Uterus (tissue), 4 donors: ENCODE measurements at places on chromosomes 3 and 15.

- H3K4me1 ChIP-seq, result no peaks in the 10 kb centered on the region
- no peak overlapping the region for H3K27ac ChIP-seq
- H3K27me3 ChIP-seq, result no peaks in the 10 kb centered on the region
- no peaks in the 10 kb centered on the region for H3K36me3 ChIP-seq
- no peak for DNase-seq
These were observed 14.6 kb downstream of the PCNP start for GRCh38 chr3:101588616-101589015.

- DNase-seq, result no peak
- no peak overlapping the region for H3K4me3 ChIP-seq
- no peaks in the 10 kb centered on the region for H3K27me3 ChIP-seq
- no peak overlapping the region for H3K27ac ChIP-seq
These were observed 75.1 kb downstream of the MYO9A start for GRCh38 chr15:72042865-72043264.

- no peak for DNase-seq
- H3K36me3 ChIP-seq, result no peaks in the 10 kb centered on the region
- H3K4me1 ChIP-seq, result no peaks in the 10 kb centered on the region
- no peak overlapping the region for H3K4me3 ChIP-seq
- H3K27ac ChIP-seq, result peak overlapping the region; percentile 23
These were observed 86.1 kb downstream of the CGNL1 start for GRCh38 chr15:57462381-57462780.

GRCh38 chr3:125280668-125281361, 68.3 kb upstream of the SLC12A8 start:
- no peak overlapping the region for H3K4me3 ChIP-seq
- H3K27me3 ChIP-seq, result no peaks in the 10 kb centered on the region
- DNase-seq, result no peak
- H3K4me1 ChIP-seq, result no peaks in the 10 kb centered on the region
- no peaks in the 10 kb centered on the region for H3K36me3 ChIP-seq
- H3K27ac ChIP-seq, result no peak overlapping the region

DNA sequence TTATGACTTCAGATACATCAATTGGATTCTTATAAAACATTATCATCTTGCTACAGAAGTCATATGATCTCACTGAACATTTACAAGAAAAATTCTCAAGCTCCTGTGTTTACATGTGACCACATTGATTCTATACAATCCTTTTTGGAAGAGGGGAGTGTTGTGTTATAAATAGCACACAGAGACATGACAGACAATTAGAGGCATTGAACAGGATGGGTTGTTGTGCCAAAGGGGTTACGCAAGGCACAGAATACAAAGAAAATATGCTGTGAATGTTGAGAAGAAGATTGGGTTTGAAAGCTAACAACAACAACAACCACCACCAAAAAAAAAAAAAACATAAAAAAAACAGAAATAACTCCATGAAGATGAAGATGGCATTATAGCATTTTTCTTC, 32.5 kb upstream of the TBL1XR1 start:
- DNase-seq, result no peak
- no peak overlapping the region for H3K4me3 ChIP-seq
- H3K27me3 ChIP-seq, result no peaks in the 10 kb centered on the region
- no peaks in the 10 kb centered on the region for H3K36me3 ChIP-seq

GRCh38 chr3:64578062-64578770, 109.6 kb downstream of the ADAMTS9 start:
- H3K27ac ChIP-seq, result no peak overlapping the region
- H3K4me1 ChIP-seq, result no peaks in the 10 kb centered on the region
- no peaks in the 10 kb centered on the region for H3K36me3 ChIP-seq
- no peak for DNase-seq

GRCh38 chr15:74780523-74781430, 1.1 kb upstream of the CSK start:
- no peak overlapping the region for H3K4me3 ChIP-seq
- H3K27ac ChIP-seq, result peak overlapping the region; percentile 89
- no peaks in the 10 kb centered on the region for H3K36me3 ChIP-seq
- no peak for DNase-seq

- no peak overlapping the region for H3K27ac ChIP-seq
- H3K4me1 ChIP-seq, result no peaks in the 10 kb centered on the region
- H3K36me3 ChIP-seq, result no peaks in the 10 kb centered on the region
- no peak overlapping the region for H3K4me3 ChIP-seq
- H3K27me3 ChIP-seq, result no peaks in the 10 kb centered on the region
These were observed 42.1 kb upstream of the CCDC174 start for GRCh38 chr3:14609506-14609905.

DNA sequence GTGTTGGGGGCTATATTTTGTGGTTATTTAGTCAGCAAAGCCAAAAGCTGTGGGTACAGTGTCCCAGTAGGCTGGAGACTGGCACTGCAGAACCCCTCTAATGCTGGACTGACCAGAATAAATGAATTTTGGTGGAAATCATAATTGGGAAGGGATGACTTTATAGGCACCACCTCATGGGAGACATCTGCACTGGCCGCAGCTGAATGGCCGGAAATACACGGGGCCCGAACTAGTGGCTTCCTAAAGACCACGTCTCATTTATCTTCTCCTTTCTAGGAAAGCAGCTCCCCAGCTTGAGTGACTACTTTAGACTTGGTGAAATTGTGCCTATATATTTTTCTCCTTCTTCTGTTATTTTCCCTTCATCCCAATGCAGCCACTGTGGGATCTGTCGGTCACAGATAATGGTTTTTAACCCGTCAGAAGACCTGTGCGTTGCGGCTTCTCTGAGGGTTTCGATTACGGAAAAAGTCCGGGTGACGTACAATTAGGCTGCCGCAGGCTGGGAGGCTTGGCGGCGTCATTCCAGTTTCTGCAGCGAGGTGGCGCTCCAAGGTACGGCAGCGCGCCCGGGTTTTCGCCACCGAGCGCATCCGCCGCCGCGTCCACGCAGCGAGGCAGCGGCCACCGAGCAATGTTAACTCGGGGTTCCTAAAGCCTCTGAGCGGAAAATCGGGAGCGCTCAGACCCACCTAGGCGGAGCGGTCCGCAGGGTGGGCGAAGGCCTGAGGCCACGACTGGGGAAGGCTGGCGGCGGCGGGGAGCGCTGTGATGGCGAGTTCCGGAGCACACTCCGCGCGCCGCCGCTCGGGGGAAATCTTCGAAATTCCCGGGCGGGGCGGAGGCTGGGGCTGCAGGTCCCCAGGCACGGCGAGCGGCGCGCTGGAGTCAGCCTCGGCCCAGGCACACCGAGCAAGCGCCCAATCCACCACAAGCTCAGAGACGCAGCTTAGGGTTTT, 26.3 kb downstream of the NR2F2 start:
- peak overlapping the region; percentile 68 for H3K4me3 ChIP-seq
- no peaks in the 10 kb centered on the region for H3K36me3 ChIP-seq
- DNase-seq, result peak; percentile 82
- H3K27ac ChIP-seq, result peak overlapping the region; percentile 94

DNA sequence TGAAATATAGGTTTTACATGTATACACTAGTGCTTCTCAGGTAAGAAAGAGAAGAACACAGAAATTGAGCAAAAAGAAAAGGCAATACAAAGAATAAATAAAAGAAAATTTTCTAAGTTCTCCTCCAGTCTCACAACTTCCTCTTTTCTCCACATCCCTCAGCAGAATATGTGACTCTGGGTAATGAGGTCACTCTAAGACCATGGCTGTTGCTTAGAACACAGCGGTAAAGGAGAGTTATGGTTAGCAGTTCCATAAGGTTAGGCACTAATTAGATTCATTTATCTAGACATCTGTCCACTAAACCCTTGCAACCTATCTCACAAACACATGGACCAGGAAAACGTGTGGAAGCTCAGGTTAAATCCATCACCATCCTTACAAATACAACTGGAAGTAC, 47.9 kb downstream of the IGSF11 start:
- DNase-seq, result no peak
- no peak overlapping the region for H3K27ac ChIP-seq
- H3K27me3 ChIP-seq, result no peaks in the 10 kb centered on the region
- no peak overlapping the region for H3K4me3 ChIP-seq

DNA sequence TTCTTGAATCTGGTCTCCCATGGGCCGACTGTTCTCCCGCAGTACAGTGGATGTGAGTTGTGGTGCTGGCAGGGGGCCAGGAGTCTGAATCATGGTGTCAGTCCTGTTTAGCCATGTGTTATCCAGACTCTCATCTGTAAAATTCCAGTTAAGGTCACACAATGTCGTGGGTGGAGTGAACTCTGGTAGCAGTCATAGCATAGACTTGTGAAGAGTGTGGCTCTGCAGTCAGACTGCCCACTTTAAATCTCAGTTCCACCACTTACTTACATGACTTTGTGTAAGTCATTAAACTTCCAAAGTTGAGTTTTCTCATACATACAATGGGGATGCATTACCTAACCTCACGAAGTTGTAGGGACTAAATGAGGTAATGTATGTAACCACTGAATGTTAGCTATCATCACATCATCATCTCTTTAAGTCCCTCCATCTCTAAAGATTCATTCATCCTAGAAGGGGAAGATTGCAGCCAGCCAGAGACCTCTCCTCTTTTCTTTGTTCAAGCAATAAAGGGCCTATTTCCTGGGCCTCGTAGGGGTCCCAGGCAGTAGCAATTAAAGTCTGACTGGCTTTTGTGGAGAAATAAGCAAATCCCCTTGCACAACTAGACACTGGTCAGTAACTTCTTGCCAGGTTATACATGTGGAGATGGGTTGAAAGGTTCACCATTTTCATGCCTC, 93.9 kb downstream of the PCCB start:
- no peaks in the 10 kb centered on the region for H3K27me3 ChIP-seq
- H3K4me1 ChIP-seq, result no peaks in the 10 kb centered on the region
- H3K27ac ChIP-seq, result peak overlapping the region; percentile 21
- H3K36me3 ChIP-seq, result no peaks in the 10 kb centered on the region
- DNase-seq, result peak; percentile 78

- no peak overlapping the region for H3K27ac ChIP-seq
- H3K27me3 ChIP-seq, result no peaks in the 10 kb centered on the region
- H3K4me1 ChIP-seq, result no peaks in the 10 kb centered on the region
These were observed 290.5 kb downstream of the NAALADL2 start for GRCh38 chr3:175149675-175150074.

DNA sequence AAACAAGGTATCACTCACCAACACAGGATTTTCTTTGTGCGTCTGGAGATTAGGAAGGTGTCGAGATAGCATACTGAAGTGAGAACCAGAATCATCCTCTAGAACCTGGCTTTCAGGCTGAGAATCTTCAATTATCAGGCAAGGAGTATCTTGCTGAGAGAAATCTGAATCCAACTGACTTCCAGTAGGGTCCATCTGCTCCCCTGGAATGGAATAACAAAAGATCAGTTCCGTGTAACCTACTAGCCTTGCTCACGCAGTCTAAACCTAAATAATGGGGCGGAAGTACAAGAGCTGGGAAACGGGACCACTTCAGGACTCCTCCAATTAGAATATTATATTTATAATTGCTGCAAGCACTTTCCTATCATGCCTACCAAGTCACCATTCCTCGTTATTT, 690 bp downstream of the TP53BP1 start:
- no peaks in the 10 kb centered on the region for H3K27me3 ChIP-seq
- H3K4me3 ChIP-seq, result peak overlapping the region; percentile 98
- peak overlapping the region; percentile 87 for H3K27ac ChIP-seq
- DNase-seq, result no peak
- no peaks in the 10 kb centered on the region for H3K4me1 ChIP-seq

GRCh38 chr3:192607798-192608197, 119.5 kb downstream of the FGF12 start:
- no peaks in the 10 kb centered on the region for H3K27me3 ChIP-seq
- no peaks in the 10 kb centered on the region for H3K36me3 ChIP-seq
- H3K4me1 ChIP-seq, result no peaks in the 10 kb centered on the region
- no peak overlapping the region for H3K27ac ChIP-seq
- H3K4me3 ChIP-seq, result no peak overlapping the region

- no peak overlapping the region for H3K4me3 ChIP-seq
- DNase-seq, result no peak
- H3K4me1 ChIP-seq, result no peaks in the 10 kb centered on the region
- no peak overlapping the region for H3K27ac ChIP-seq
- H3K36me3 ChIP-seq, result no peaks in the 10 kb centered on the region
These were observed 65.4 kb upstream of the P2RY1 start for GRCh38 chr3:152769523-152769922.

DNA sequence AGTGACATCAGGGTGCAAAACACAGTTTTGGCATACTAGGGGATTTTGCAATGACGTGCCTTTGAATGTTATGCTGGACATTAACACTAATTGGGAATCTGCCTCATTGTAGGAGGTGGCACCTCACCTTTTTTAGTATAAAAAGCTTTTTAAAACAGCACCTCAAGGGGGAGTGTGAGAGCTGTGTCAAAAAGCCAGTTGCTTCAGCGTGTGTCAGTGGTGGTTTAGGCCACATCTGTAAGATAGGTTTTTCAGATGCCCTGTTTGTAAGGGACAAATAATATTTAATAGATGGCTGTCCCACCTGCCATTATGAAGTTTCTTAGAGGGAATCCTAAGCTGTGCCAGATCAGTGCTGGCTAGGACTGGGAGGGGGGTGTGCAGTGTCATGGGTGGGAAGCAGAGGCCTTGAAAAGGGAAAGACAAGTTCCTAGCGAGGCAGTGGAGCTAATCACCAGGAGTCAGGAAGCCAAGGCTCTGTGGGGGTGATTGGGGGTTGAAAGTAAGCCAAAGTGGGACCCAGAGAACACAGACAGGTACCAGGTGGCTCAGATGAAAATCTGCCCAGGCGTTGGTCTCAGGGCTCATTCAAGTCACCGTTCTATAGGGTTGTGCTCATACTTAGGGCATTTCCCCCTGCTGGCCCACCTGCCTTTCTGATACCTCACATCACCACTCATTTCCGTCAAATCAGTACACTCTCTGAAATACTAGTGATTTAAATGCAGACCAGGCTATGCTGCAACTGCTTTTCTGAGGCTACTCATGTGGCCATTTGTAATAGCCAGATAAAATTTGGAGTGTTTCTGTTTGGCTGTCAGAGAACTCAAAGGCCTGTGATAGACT, 120.5 kb downstream of the BBX start:
- H3K4me3 ChIP-seq, result no peak overlapping the region
- H3K27me3 ChIP-seq, result no peaks in the 10 kb centered on the region
- no peaks in the 10 kb centered on the region for H3K36me3 ChIP-seq
- H3K4me1 ChIP-seq, result no peaks in the 10 kb centered on the region

DNA sequence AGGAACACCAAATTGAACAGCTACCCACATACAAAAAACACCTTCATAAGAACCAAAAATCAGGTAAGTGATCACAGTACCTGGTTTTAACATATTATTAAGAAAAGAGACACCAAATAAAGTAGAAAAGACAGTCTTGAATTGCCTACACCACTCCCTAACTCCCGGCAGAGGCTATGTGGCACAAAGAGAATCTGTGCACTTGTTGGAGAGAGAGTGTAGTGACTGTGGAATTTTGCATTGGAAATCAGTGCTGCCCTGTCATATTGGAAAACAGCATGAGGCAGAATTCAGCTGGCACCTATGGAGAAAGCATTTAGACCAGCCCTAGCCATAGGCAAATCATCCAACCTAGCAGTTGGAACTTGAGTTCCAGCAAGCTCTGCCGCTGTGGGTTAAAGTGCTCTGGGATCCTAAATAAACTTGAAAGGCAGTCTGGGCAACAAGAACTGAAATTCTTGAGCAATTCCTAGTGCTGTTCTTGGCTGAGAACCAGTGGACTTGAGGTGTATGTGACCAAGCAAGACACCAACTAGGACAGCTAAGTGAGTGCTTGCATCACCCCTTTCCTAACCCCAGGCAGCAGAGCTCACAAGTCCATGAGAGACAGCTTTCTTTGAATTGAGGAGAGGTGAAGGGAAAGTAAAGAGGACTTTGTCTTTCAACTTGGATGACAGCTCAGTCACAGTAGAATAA, 969.6 kb upstream of the ALCAM start:
- no peak overlapping the region for H3K27ac ChIP-seq
- no peaks in the 10 kb centered on the region for H3K27me3 ChIP-seq
- DNase-seq, result no peak
- H3K4me3 ChIP-seq, result no peak overlapping the region
- H3K4me1 ChIP-seq, result no peaks in the 10 kb centered on the region
